ENCODE measurements at places on chromosomes 13 and 19. TPM values are rescaled to one million over a fixed set of nuclear protein-coding genes. Genes with fewer than 3 reads are reported as not detected.

The CGB1 gene
- polyA plus RNA-seq: not detected

The PET100 gene
- 126 TPM for polyA plus RNA-seq

The WDR87 gene
- polyA plus RNA-seq: 0.01 TPM

The POSTN gene
- 283 TPM for polyA plus RNA-seq

The OLFM2 gene
- polyA plus RNA-seq: 17.8 TPM

The KIR2DL1 gene
- 0.11 TPM for polyA plus RNA-seq

The ZNF816 gene
- polyA plus RNA-seq: 8.0 TPM

The APOC4 gene
- not detected for polyA plus RNA-seq

All from left renal pelvis (tissue), 4 donors.